H4 (cell line): ENCODE measurements at places on chromosomes 2 and 18.

- no peak for DNase-seq
Observed at GRCh38 chr18:23369266-23369665, 83.8 kb upstream of the RIOK3 start.

GRCh38 chr18:29164020-29164706 lies 987.2 kb upstream of the CDH2 start:
- peak; percentile 85 for DNase-seq

DNA sequence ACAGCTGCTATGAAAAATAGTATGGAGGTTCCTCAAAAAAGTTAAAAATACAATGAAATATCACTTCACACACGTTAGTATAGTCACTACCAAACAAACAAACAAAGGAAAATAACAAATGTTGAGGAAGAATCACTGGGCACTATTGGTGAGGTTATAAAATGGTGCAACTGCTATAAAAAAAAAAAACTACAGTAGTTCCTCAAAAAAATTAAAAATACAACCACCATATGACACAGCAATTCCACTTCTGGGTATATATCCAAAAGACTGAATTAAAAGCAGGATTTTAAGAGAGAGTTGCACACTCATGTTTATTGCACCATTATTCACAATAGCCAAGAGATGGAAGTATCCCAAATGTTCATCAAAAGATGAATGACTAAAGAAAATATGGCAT lies 80.9 kb upstream of the POU3F3 start:
- no peak for DNase-seq

GRCh38 chr2:9428965-9429577 lies 5.6 kb downstream of the CPSF3 start:
- no peak for DNase-seq

- no peak for DNase-seq
Observed at GRCh38 chr2:46699934-46700256, 215.7 kb downstream of the MCFD2 start.

GRCh38 chr18:34867520-34867919 lies 157.4 kb downstream of the DTNA start:
- peak; percentile 20 for DNase-seq

- DNase-seq, result no peak
Observed at GRCh38 chr2:108278631-108279030, 10.1 kb upstream of the SULT1C2 start.

DNA sequence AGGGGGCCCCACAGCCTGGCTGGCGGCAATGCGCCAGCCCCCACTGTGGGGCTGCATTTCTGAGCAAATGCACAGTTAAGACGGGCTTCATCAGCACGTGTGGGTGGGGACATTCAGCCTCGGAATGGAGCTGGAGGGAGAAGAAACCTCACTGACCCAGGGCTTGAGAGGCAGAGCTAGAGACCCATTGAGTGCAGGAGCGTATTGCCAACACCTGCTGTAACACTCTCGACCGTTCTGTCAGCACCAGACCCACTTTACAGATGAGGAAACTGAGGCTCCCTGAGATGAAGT lies 200.9 kb upstream of the RAB6C start:
- no peak for DNase-seq

- DNase-seq, result no peak
Observed at GRCh38 chr18:46141199-46141598, 37.0 kb downstream of the HAUS1 start.

GRCh38 chr2:58427572-58428095 lies 186.5 kb upstream of the FANCL start:
- DNase-seq, result peak; percentile 10

- DNase-seq, result peak; percentile 21
Observed at GRCh38 chr2:165114346-165114939, 89.4 kb downstream of the SCN3A start.

- DNase-seq, result no peak
Observed at GRCh38 chr2:24354395-24354794, 5.9 kb downstream of the ITSN2 start.

- no peak for DNase-seq
Observed at GRCh38 chr2:57692395-57692794, 354.2 kb upstream of the VRK2 start.

GRCh38 chr2:214169736-214170135 lies 241.1 kb upstream of the VWC2L start:
- DNase-seq, result no peak

DNA sequence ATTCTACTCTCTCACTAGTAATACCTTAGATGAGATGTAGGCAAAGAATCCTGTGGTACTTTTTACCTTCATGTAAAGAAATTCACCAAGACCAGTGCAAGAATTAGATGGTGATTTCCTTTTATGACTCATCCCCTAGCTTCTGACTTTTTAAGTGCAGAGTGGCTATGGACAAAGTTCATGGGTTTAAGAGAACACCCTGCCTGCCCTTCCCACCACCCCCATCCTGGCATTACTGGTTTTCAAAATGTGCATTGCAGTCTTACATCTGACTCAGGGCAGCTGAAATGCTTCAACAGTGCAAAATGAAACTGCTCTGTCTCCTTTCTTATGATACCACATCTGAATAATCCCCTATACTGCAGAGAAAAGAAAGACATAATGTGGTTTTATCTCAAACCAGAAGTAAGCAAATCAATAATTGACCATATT lies 22.6 kb downstream of the MAIP1 start:
- peak; percentile 30 for DNase-seq

DNA sequence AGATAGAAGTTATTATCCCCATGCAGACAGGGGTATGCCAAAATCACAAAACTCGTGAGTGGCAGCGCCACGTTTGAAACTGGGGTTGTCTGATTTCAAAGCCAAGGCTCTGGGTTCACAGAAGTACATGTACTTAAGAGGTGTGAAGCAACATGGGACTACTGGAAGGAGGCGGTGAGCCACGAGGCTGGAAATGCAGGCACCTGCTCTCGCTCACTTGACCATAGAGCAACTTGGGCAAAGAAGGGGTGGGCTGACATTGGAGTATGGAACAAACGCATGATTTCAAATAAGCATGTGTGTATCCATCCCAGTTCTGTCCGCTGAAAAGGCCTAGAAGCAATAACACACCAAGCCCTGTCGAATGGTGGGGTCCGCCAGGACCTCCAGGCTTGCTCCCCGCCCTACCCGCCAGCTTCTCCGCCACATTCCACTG lies 593 bp upstream of the ACTR2 start:
- peak; percentile 14 for DNase-seq

DNA sequence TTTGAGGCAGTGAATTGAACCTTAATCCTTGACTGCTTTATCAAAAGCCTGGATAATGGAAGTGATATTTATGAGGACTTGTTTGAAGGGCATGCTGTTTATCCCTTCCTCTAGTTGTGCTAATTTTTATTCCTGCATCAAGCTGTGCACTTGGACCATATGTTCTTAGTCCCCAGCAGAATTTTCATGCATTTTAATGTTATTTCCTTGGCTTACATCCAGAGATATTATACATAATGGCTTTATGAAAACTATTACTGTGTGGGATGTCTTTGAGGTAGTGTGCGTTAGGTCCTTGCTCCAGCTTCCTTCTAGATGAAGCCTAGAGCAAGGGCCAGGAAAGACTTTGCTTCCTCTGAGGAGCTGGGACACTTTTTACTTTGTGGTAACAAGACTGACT lies 378.4 kb downstream of the LPIN1 start:
- no peak for DNase-seq

GRCh38 chr2:71934320-71934593 lies 213.4 kb downstream of the CYP26B1 start:
- DNase-seq, result no peak

DNA sequence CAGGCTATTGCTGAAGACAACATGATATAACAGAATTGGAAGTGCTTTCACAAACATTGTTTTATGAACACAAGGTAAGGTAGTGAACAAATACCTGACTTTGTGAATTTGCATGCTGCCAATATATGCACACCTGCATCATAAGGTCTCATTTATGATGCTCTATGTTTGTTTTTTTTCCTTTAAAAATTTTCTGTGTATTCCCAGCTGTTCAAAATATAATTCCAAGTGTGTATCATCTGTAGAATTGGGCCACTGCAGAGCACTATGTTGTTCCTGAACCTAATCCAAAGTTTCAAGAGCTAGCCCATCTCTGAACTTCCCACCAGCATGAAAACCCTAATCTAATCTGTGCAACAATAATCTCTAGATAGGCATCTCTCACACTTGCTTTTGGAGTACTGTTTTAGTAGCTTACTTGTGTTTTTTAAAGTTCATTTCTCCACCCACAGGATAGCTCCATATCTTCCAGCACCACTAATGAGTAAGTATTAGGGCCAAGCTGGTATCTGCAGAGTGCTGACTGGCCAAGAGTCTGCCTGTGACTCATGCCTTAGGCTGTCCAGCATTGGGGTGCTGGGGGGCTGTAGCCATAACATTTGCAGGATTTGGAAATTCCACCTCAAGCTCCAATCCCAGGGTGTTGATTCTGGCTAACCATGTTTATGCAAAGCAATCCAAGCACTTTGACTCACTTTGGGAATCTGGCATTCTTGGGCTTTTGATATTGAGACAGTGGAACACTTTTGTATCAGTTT lies 208.2 kb upstream of the REV1 start:
- DNase-seq, result peak; percentile 86

- DNase-seq, result no peak
Observed at GRCh38 chr2:99772591-99773331, 282.9 kb upstream of the REV1 start.
